ENCODE measurements at places on chromosomes 12 and 14.

DNA sequence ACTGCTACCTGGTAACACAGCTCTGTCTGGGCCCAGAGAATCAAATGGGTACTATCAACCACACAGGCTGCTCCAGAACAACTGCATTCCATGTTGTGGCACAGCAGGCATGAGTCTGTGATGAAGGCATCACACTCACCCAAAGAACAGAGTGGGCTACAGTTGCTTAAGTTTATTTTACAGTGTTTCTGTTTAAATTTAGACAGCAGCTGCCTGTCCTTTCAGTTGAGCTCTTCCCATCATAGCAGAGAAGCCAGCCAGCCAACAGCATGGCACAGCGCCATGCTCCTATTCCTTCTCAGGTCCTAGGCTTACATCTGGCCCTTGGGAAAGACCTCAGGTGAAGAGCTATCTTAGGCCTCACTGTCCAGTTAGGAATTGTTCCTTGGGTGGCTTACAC is 147.0 kb upstream of the FRMD6 start:
- no peak for DNase-seq

- peak; percentile 91 for DNase-seq
Observed at GRCh38 chr12:6925540-6926279, 2.0 kb upstream of the ATN1 start.

GRCh38 chr14:92362781-92363235 is 39.8 kb downstream of the SLC24A4 start:
- DNase-seq = peak; percentile 8

GRCh38 chr12:116273813-116274550 is 3.5 kb downstream of the MED13L start:
- no peak for DNase-seq

DNA sequence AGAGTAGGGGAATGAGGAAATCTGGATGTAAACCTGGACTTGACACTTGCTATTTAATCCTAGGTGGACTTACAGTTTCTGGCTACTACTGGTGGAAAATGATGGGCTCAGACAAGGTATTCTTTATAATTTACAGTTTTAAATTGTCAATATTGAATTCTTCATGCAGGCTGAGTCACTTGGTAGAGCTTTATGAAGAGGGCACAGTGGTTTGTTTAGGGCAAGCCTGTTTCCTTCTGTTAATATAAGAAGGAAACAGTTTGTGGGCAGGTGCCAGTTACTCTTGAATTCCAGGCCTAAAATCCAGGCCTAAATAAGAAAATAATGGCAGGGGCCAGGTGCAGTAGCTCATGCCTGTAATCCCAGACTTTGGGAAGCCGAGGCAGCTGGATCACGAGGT is 355.8 kb upstream of the RGS6 start:
- no peak for DNase-seq

DNA sequence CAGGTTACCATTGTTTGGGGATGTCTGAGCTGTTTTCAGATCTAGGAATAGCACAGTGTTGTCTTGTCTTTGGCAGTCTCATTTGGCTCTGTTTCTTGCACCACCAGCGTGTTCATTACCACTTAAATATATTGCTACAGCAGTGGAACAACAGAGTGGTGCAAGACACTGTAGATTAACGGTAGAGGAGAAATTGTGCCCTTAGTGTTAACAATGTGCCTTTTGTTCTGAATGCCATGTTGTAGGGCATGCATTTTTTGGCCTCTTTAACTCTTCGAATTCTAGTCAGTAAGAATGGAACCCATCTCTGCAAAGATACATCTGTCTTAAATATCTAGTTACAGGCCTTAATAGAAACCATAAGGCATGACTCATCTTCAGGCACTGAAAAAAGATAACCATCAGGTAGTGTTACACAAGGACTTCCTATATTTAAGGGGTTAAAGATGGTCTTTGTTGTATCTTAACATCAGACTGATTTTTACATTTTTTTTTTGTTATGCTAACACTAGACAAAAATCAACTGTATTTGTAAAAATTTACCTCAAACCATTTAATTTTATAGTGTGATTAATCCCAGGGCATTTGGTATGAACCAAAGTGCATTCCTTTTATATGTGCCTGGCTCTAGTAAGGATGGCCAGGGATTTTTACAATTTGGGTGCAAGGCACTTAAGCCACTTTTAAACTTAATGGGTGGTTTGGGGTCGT is 12.9 kb downstream of the DYRK2 start:
- DNase-seq = no peak

GRCh38 chr12:130161261-130162243 is 712 bp upstream of the FZD10 start:
- no peak for DNase-seq

- DNase-seq = peak; percentile 95
Observed at GRCh38 chr12:15629108-15629507, 160.1 kb downstream of the EPS8 start.

GRCh38 chr12:51320695-51321320 is 3.2 kb downstream of the BIN2 start:
- no peak for DNase-seq

DNA sequence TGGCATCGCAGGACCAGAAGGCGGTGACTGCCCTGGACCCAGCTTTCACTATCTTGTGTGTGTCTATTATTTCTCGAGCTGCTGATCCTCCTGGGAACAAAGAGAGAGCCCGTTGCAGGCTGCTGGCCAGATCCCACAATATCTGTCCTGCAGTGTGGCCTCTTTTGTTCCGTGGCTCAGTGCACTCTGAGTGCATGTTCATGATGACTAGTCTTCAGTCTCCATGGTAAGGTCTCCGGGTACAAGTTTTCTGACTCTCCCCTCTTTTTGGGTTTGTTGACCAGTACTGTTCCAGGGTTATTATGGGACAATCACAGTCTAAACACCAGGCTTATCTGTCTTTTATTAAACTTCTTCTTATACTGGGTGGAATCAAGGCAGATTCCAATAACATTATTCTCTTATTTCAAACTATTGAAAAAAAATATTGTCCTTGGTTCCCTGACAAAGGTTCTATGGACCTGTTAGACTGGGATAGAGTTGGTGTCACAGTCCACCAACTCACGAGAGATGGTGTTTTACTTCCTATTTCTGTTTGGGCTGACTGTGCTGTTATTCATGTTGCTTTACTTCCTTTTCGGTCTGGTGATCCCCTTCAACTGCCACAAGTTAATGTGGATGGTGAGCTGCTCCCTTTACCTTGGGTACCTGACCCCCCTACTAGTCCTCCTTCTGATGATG is 192.9 kb upstream of the ALG10B start:
- no peak for DNase-seq

GRCh38 chr12:99847936-99848335 is 136.8 kb downstream of the ANKS1B start:
- DNase-seq = no peak

DNA sequence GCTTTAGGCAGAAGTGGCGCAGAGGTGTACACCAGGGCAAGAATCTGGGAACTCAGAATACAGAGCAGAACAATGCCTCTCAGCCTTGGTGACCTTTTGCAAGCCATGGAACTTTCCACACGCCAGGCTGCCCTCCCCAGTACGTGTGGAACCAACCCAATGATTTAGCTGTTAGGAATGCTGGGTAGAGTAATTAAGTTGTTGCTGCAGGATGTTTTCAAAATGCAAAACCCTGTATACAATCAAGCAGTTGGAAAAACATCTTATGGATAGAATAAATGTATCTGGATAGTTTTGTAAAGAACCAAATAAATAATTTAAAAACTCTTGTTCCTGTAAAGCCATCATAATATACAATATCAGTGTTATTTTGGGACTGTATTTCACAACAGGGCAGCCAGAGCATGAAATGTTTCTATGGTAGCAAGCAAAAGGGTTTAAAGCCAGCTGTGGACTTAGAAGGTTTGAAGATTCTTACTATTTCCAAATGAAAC is 19.4 kb downstream of the PPP1R36 start:
- DNase-seq = peak; percentile 94

DNA sequence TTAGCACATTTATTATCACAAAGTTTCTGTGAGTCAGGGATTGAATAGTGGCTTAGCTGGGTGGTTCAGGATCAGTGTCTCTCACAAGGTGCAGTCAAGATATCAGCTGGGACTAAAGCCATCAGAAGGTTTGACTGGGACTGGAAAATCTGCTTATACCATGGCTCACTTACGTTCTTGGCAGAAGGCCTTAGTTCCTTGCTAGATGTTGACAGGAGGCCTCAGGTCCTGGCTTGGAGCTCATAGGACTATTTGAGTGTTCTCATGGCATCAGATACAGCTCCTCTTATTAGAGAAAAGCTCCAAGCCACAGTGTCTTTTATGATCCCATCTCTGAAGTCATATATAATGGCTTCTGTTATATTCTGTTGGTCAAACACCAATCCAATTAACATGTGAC is 127.3 kb downstream of the SLC6A15 start:
- no peak for DNase-seq

GRCh38 chr14:57987051-57987450 is 121.2 kb upstream of the SLC35F4 start:
- DNase-seq = no peak

- no peak for DNase-seq
Observed at GRCh38 chr14:24804552-24805212, 170.7 kb upstream of the GZMB start.
